Activated naive CD8-positive, alpha-beta T cell treated with anti-CD3 and anti-CD28 coated beads, Interleukin-2, amount 50 U/mL, for 24 hours (primary cell): ENCODE measurements at places on chromosomes 7 and 10.

DNA sequence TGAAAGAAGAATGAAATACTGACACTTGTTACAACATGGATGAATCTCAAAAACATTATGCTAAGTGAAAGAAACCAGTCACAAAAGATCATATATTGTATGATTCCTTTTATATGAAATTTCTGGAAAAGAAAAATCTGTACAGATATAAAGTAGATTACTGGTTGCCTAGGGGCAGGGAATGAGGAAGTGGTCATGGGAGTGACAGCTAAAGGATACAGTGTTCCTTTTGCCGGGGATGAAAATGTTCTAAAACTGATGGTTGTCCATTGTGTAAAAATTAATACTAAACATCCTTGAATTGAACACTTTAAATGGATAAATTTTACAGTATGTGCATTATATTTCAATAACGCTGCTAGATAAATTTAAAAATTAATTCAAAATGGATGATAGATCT, 25.1 kb downstream of the ALOX5 start:
- DNase-seq: no peak

DNA sequence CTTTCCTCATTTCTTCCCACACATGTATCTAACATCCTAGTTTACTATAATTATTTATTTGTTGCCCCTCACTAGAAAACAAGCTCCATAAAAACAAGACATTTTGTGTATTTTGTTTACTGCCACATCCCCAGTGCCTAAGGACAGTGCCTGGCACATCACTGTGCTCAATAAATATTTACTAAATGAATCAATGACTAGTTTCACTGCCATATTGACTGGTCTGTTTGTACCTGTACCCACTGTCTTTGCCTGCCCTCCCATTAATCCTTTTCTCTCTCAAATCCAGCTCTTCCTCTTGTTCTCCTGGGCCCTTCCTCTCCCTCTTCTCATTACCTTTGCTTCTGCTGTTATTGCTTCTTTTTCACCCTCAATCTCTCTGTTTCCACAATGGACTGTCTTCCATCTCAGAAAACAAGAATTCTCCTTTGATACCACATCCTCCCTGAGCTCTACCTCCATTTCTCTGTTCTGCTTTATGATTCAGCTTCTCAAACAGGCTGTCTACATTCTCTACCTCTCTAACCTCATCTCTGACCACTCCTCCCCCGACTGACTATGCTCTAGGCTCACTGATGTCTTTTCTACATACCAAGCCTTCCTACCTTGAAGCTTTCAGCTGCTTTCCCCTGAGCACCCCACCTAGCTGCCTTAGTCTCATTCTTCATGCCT, 8.3 kb upstream of the FAM133B start:
- DNase-seq: no peak

- DNase-seq: no peak
These were observed 29.3 kb downstream of the SPAG6 start for GRCh38 chr10:22374489-22375126.

DNA sequence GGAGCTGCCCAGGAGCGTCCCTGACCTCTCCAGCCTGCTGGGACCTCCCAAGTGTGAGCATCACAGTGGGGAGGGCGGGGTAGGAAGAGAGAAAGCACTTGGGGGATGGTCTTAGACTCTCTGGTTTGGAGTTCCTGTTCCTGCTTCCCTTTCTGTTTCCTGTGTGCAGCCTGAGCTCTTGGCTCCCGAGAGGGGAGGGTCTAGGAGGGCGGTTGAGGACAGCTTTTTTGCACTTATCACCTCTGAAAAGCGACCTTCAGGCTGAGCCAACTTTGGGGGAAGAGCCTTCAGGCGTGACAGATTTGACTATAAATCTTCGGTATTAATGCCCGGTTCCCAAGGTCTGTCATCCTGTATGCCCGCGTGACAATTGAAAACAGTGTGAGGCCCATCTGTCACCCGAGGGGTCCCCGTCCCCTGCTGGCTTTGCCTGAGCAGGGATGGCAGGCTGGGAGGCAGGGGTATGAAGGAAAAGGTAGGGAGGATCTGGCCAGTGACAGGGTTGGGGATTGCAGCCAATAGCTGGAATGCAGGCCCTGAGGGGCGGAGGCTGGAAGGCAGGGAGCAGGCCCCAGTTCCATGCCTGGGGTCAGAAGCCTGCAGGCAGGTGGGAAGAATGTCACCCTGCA, 78.6 kb downstream of the CDH23 start:
- no peak for DNase-seq

- no peak for DNase-seq
These were observed 9.3 kb downstream of the TFEC start for GRCh38 chr7:116021237-116021636.

GRCh38 chr10:130545697-130546096, 409.5 kb downstream of the GLRX3 start:
- no peak for DNase-seq

- DNase-seq: no peak
These were observed 19.9 kb downstream of the POLL start for GRCh38 chr10:101568054-101568745.
